ENCODE measurements at places on chromosomes 5 and 9. TPM values are rescaled to one million over a fixed set of nuclear protein-coding genes. Genes with fewer than 3 reads are reported as not detected.

- no peak for DNase-seq
Measured at GRCh38 chr5:72291601-72292000, 28.4 kb downstream of the MRPS27 start.

- no peak for DNase-seq
Measured at GRCh38 chr9:90455316-90455715, 187.3 kb downstream of the DIRAS2 start.

DNA sequence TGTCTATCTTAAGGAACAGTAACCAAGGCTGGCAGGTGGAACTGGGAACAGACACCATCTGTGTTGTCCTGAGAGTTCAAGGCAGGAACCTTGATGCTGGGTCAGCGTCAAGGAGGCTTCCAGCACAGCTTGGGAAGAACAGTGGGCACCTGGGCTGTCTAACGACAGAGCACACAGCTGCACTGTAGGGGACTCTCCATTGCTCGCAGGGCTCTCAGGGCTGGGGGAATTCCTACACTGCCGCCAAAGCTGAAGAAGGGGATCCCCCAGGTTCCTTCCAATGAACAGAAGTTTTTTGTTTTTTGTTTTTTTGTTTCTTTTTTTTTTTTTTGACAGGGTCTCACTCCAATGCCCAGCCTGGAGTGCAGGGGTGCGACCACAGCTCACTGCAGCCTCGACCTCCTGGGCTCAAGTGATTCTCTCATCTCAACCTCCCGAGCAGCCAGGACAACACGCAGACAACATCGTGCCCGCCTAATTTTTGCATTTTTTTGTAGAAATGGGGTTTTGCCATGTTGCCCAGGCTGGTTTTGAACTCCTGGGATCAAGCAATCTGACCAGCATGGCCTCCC, 81.9 kb downstream of the PTPN3 start:
- DNase-seq, result no peak

GRCh38 chr9:135394699-135395645, 84.6 kb upstream of the PPP1R26 start:
- no peak for DNase-seq

- DNase-seq, result peak; percentile 34
Measured at GRCh38 chr9:93576258-93577077, at the start of gene PHF2. Gene PHF2, plus strand, starts transcription at chr9:93576584. Its CDS starts 190 bp downstream, at chr9:93576774.

ZNF79 gene
- total RNA-seq, result 7.1 TPM

PCDHB11 gene
- 0.34 TPM for total RNA-seq

SYK gene
- total RNA-seq, result not detected

OTULINL gene
- 0.58 TPM for total RNA-seq

PCDH1 gene
- not detected for total RNA-seq

All from SJSA1 (cell line).